ENCODE measurements at places on chromosomes 12 and 14.
A peak's percentile ranks its signal among the peaks of the same experiment; 100 is the strongest.

DNA sequence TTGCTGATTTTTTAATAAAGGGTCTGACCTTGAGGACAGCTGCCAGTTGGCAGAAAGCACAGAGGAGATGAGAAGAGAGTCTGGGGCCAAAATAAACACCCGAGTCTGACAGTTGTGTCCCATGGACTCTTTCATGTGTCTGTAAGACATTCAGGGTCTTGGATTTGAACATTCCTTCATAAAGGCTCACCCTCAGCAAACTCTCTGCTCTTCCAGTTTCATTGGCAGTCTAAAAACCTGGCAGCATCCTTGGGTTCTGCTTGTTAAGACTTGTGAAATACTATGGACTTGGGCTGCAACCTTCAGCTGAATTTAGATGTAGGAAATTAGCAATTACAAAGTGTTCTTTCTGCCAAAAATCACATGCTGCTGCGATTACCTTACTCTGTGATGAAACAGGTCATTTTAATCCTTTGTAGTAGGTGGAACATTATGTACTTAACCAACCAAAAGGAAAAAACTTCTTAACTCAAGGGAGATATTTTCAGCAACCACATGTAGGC lies 32.0 kb upstream of the LMNTD1 start:
- H3K36me3 ChIP-seq: no peaks in the 10 kb centered on the region
- H3K27ac ChIP-seq: no peak overlapping the region
- DNase-seq: no peak
- H3K4me3 ChIP-seq: no peak overlapping the region

- H3K27me3 ChIP-seq: no peaks in the 10 kb centered on the region
- no peaks in the 10 kb centered on the region for H3K4me1 ChIP-seq
- no peak overlapping the region for H3K27ac ChIP-seq
- no peaks in the 10 kb centered on the region for H3K36me3 ChIP-seq
- DNase-seq: no peak
Observed at GRCh38 chr14:74552623-74553022, 59.1 kb downstream of the ISCA2 start.

DNA sequence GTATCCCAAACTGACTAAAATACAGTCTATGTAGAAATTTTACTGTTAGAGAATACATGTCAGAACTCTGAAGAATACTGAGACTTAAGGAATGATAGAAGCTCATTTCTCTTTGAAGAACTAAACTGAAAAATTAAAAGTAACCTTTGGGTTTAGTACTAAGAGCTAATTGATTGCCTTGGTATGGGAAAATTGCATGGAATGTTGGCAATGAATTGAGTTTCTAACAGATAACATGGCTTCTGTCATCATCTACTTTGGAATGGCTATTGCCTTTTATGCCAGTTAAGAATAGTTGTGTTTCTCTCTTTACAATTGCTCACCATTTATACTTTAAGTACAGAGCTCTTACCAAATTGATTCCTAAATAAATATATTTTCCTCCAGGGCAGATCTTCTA lies 308.8 kb upstream of the SYT1 start:
- H3K4me3 ChIP-seq: no peak overlapping the region
- no peaks in the 10 kb centered on the region for H3K36me3 ChIP-seq
- H3K4me1 ChIP-seq: no peaks in the 10 kb centered on the region
- no peak overlapping the region for H3K27ac ChIP-seq
- no peaks in the 10 kb centered on the region for H3K27me3 ChIP-seq

GRCh38 chr12:124057691-124058090 lies 84.7 kb downstream of the ZNF664 start:
- no peaks in the 10 kb centered on the region for H3K36me3 ChIP-seq
- H3K4me3 ChIP-seq: no peak overlapping the region
- no peaks in the 10 kb centered on the region for H3K4me1 ChIP-seq
- H3K27me3 ChIP-seq: no peaks in the 10 kb centered on the region

DNA sequence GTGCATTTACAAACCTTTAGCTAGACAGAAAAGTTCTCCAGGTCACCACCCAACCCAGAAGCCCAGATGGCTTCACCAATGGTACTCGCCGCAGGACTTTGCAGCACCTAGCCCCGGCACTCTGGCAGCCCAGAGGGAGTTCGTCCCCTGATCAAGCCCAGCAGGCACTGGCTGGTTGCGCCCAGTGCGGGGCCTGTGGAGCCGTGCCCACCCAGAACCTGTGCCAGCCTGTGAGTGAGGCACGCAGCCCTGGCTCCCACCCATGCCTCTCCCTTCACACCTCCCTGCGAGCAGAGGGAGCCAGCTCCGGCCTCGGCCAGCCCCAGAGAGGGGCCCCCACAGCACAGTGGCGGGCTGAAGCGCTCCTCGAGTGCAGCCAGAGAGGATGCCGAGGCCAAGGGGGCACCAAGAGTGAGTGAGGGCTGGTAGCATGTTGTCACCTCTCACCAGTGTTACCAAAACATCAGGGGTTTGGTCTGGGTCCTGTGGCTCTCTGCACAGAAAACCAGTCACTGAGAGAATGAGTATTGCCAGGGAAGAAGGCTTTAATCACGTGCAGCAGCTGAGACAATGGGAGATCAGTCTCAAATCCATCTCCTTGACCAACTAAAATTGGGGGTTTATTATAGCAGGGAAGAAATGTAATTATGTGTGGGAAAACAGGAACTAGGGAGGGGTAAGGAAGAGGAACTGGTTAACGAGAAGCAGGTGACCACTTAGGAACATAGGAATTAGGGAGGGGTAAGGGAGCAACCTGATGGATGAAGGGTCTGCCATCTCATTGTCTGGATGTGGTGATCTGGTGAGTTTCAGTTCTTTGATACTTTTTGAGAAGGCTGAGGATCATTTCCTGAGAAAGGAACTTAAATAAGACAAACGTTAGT lies 151.3 kb downstream of the NUBPL start:
- DNase-seq: no peak
- no peak overlapping the region for H3K4me3 ChIP-seq
- no peaks in the 10 kb centered on the region for H3K4me1 ChIP-seq

GRCh38 chr12:8088574-8088973 lies 6.5 kb downstream of the NECAP1 start:
- no peak for DNase-seq
- peaks cover 36% of the 10 kb centered on the region for H3K4me1 ChIP-seq
- H3K4me3 ChIP-seq: peak overlapping the region; percentile 78
- peaks cover 38% of the 10 kb centered on the region for H3K36me3 ChIP-seq
- no peaks in the 10 kb centered on the region for H3K27me3 ChIP-seq

GRCh38 chr12:24822121-24822899 lies 126.6 kb downstream of the BCAT1 start:
- no peak overlapping the region for H3K27ac ChIP-seq
- no peaks in the 10 kb centered on the region for H3K36me3 ChIP-seq
- no peaks in the 10 kb centered on the region for H3K27me3 ChIP-seq
- DNase-seq: no peak
- peak overlapping the region; percentile 11 for H3K4me3 ChIP-seq

- no peaks in the 10 kb centered on the region for H3K4me1 ChIP-seq
- no peaks in the 10 kb centered on the region for H3K36me3 ChIP-seq
- H3K27ac ChIP-seq: no peak overlapping the region
Observed at GRCh38 chr12:80798281-80798680, 81.6 kb downstream of the MYF5 start.

DNA sequence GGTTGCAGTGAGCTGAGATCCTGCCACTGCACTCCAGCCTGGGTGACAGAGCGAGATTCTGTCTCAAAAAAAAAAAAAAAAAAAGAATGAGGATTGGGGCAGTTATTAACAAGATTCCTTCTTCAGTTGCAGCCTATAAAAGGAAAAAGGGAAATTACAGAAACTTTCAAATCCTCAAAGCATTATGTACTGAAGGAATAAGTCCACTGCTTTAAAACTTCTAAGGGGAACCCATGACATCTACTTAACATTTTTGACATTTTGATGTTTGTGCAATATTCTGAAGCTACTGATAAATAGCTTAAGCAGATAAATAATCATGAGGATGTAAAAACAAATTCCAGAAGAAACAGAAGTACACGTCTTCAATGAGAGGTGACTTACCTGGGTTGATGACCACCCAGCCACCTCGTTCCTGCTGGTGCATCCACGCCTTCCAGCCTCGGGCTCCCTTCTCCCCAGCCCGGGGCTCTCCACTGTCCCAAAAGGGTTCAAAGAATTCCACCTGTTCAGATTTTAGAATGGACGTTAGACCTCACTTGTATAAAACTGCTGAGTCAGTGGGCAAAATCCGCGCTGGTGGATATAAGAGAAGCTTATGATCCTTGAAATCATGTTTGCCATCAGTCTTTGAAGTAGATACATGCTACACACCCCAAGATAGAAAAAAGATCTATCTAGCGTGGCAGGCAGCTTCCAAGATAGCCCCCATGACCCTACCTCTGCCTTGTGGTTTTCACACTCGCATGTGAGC lies 33.7 kb downstream of the NRDE2 start:
- DNase-seq: no peak
- H3K27me3 ChIP-seq: no peaks in the 10 kb centered on the region
- H3K4me3 ChIP-seq: no peak overlapping the region
- no peak overlapping the region for H3K27ac ChIP-seq
- H3K36me3 ChIP-seq: peaks cover 49% of the 10 kb centered on the region

DNA sequence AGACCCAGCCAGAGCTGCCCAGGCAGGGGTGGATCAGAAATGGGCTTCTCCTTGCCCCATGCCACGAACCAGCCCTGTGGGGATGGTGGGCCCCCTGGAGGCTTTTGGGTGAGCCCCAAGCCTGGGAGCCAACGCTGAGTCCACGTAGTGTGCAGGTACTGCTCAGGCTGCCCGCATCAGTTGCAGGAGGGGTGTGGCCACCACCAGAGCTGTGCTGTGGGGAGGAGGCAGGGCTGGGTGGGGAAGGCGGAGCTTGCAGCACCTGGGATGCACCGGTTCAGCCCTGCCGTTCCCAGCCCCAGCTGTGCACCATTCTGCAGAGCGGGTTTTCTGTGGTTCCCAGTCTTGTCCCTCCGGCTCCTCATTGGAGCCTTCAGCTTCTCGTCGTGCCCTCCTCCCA lies 36.3 kb downstream of the IL31 start:
- H3K36me3 ChIP-seq: peaks cover 46% of the 10 kb centered on the region
- no peaks in the 10 kb centered on the region for H3K27me3 ChIP-seq
- no peak overlapping the region for H3K27ac ChIP-seq
- H3K4me3 ChIP-seq: no peak overlapping the region
- H3K4me1 ChIP-seq: no peaks in the 10 kb centered on the region

DNA sequence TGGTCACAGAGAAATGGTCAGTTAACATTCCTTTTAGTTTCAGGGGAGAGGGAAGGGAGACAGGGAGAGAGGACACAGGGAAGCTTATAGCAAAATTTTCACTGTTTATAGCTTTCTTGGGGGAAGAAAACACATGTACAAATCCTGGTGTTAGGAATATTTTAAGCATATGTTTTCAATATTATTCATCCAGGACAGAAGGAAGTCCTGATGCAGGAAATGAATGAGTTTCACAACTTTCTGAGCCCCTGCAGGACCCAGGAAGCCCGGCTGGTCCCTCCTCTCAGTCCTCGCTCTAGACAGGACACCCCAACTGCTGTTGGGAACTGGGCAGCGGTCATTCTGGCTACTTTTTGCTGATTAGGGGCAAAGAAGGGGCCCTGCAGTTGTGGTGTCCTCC lies 71.1 kb upstream of the ZDHHC17 start:
- H3K4me1 ChIP-seq: no peaks in the 10 kb centered on the region
- no peaks in the 10 kb centered on the region for H3K36me3 ChIP-seq
- no peak for DNase-seq
- no peak overlapping the region for H3K4me3 ChIP-seq
- no peak overlapping the region for H3K27ac ChIP-seq

DNA sequence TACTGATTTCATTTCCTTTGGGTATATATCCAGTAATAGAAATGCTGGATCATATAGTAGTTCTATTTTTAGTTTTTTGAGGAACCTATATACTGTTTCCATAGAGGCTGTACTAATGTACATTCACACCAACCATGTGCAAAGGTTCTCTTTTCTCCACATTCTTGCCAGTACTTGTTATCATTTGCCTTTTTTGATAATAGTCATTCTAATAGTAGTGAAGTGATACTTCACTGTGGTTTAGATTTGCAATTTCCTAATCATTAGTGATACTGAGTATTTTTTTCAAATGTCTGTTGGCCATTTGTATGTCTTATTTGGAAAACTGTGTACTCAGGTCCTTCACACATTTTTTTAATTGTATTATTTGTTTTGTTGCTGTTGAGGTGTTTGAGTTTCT lies 148.2 kb upstream of the NAV3 start:
- H3K27me3 ChIP-seq: no peaks in the 10 kb centered on the region
- H3K36me3 ChIP-seq: no peaks in the 10 kb centered on the region
- H3K4me1 ChIP-seq: no peaks in the 10 kb centered on the region
- no peak overlapping the region for H3K27ac ChIP-seq
- no peak for DNase-seq

GRCh38 chr14:103725001-103725682 lies 9.5 kb downstream of the ZFYVE21 start:
- DNase-seq: no peak
- H3K27ac ChIP-seq: no peak overlapping the region
- no peaks in the 10 kb centered on the region for H3K4me1 ChIP-seq
- peaks cover 16% of the 10 kb centered on the region for H3K36me3 ChIP-seq
- no peak overlapping the region for H3K4me3 ChIP-seq

DNA sequence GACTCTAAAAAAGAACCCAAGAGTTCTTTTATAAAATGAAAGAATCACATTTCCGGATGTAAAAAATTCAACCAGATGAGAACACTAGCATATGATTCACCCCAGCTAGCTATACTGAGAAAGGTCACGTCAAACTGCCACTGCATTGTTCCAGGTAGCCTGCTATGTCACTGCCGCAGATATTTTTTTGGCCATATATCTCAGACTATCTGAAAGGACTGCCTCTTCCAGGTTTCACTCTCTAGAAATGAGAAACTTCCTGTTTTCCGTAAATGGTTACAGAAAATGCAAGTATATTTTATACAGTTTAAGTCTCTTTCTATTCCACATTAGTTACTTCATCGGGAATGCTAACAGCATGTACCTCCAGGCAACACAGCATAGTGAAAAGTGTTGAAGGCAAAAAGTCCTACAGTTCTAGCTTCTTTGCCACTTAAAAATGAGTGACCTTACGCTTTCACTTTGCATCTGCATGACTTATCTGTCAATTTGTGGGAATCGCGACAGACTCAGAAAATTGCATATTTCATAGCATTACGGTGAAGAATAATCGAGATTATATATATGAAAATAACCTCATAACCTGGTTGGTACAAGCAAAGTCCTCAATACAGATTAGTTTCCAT lies 105.2 kb downstream of the MED13L start:
- no peaks in the 10 kb centered on the region for H3K27me3 ChIP-seq
- peak overlapping the region; percentile 77 for H3K4me3 ChIP-seq
- peak; percentile 88 for DNase-seq
- H3K27ac ChIP-seq: no peak overlapping the region
- H3K36me3 ChIP-seq: no peaks in the 10 kb centered on the region

Measured in CD4-positive, CD25-positive, alpha-beta regulatory T cell (primary cell).